ENCODE measurements at places on chromosomes 4 and X. TPM values are rescaled to one million over a fixed set of nuclear protein-coding genes. Genes with fewer than 3 reads are reported as not detected.

TRIM61 gene
- 2.8 TPM for polyA plus RNA-seq

PCDH10 gene
- polyA plus RNA-seq, result 5.4 TPM

OSTC gene
- 268 TPM for polyA plus RNA-seq

HELT gene
- 0.51 TPM for polyA plus RNA-seq

ASB9 gene
- 13.5 TPM for polyA plus RNA-seq

TLR10 gene
- polyA plus RNA-seq, result 0.57 TPM

NPY1R gene
- polyA plus RNA-seq, result 20.8 TPM

SH2D1A gene
- 0.14 TPM for polyA plus RNA-seq

TRIM60 gene
- polyA plus RNA-seq, result not detected

CFAP47 gene
- 0.76 TPM for polyA plus RNA-seq

SPATA18 gene
- 1.7 TPM for polyA plus RNA-seq

SLC26A1 gene
- polyA plus RNA-seq, result 14.0 TPM

DNA sequence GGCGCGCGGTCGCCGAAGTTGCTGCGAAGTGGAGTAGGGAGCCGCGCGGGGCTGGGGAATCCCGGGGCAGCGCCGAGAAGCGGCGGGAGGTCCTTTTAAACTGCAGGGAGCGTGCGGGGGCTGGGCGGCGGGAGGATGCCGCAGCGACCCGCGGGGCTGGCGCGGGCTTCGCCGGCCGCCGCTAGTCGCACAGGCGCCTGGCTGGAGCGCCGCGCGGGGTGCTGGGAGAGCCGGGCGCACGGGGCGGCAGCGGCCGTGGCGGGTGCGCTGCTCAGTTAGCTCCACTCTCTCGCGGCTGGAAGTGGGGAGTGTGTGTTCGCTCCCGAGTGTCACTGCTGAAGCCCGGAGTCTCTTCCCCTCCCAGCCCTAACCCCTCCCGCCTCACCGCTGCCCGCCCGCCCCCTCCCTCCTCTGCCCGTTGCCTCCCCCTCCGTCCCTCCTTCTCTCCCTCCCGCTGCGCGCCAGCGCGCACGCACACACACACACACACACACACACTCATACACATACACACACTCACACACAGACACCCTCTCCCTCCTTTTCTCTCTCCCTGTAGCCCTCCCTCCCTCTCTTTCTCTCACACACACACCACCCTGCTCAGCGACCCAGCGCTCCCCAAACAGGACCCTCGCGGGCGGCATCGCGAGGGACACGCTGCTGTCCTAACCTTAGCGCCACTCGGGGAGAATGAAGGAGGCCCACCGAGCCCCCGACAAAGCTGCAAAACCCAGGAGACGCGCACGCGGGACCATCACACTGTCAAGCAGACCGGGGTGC is at the start of gene NDNF:
NDNF (minus strand) TSS at position 312 of the 780 bp plus-strand sequence. CDS start 26,698 bp downstream, outside the sequence.
- peak; percentile 56 for DNase-seq

- no peak for DNase-seq
These were observed 1671.6 kb upstream of the TENM3 start for GRCh38 chr4:180571516-180572055.

DNA sequence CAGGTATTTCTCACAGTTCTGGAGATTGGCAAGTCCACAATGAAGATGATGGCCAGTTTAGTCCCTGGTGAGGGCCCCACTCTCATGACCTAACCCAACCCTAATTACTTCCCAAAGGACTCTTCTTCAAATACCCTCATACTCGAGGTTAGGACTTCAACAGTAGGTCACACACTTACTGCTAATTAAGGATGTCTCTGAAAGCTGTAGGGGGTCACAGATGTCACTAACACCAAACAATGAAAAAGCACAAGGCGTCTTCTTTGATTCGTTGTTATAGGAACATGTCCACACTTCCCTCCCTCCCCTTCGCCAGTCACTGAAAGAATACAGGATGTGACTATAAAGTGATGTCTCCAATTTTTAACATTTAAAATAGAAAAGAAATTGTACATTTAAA is 309.7 kb downstream of the PACRGL start:
- DNase-seq, result no peak

GRCh38 chr4:25440478-25441030 is 63.5 kb downstream of the ANAPC4 start:
- DNase-seq, result peak; percentile 17

DNA sequence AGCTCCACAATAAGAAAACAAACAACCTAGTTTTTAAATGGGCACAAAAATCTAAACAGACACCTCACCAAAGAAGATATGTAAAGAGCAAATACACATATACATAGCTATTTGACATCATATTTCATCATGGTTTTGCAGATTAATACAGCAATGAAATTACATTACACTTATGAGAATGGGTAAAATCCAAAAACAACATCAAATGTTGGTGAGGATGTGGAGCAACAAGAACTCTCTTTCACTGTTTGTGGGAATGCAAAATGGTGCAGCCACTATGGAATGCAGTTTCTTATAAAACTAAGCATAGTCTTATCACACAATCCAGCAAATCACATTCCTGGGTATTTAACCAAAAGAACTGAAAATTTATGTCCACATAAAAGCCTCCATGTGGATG is 25.0 kb downstream of the TLR6 start:
- no peak for DNase-seq

- no peak for DNase-seq
These were observed 95.8 kb upstream of the KIT start for GRCh38 chr4:54561940-54562339.

DNA sequence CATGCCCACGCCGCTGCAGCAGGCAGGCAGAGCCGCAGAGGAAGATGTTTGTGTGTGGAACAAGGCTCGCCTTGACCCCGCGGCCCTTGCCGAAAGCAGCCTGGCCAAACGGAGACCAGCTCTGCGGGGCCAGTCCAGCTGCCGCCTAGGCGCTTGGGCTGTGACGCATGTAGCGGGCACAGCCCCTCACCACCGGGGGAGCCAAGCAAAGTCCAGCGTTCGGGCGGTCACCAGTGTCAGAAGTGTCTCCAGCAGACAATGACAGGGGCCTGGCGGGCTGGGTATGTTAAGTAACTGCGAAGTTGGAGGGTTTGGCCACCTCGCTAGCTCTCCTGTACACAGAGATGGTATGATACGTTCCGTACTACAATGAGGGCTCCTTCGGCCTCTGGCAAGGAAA is 1.3 kb downstream of the AMER1 start:
- DNase-seq, result no peak

- no peak for DNase-seq
These were observed 2.8 kb downstream of the SORCS2 start for GRCh38 chr4:7195141-7195515.

DNA sequence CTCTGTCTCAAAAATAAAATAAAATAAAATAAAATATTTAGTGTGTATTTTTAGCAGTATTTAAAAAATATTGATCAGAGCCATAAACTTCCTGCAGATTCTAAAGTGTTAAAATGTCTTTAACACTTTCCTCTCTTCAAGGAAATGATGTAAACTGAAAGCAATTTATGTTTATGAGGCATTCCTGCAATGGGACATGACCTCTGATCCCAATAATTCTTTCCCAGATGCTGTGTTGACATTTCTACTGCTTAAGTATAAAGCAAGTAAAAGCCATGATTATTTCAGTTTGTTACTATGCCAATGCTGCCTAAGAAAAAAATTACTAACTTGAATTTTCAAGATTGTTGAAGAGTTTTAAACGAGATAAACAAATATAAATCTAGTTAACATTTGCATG is 29.0 kb downstream of the COQ2 start:
- DNase-seq, result peak; percentile 54

DNA sequence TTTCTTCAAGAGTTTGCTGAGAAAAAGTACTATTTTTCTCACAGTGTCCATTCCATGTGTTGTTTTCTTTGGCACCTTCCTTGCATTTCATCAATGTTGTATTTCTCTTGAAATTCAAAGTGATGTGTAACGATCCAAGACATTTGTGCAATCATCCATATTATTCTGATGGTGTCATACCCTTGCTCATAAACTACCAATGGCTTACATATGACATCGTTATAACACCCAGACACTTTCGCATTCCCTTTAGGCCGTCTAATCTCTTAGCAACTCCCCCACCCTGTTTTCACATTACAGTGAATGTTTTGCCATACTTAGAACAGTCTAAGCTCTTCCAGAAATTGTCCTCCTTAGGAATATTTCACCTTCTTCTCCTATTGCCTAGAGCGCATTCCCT is 1779.0 kb downstream of the PCDH7 start:
- DNase-seq, result no peak

- no peak for DNase-seq
These were observed 6.9 kb downstream of the LSM6 start for GRCh38 chr4:146182443-146182842.

DNA sequence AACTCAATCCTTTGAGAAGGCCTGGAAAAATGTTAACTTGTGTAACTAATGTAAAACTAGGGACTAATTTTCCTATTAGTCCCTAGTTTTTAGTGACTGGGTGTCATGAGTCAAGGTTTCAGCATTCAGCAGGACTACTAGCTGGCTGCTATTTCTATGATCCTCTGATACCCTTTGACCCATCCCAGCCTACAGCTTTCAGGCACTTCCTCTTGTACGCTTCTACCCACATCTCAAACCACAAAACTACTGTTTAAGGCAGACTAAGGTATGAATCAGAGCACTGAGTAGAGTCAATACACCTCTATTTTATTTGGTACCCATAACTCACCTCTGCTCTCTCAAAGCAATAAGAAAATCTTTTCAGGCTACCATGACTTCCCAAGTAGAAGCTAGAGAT is 809.6 kb downstream of the PDHA2 start:
- no peak for DNase-seq

DNA sequence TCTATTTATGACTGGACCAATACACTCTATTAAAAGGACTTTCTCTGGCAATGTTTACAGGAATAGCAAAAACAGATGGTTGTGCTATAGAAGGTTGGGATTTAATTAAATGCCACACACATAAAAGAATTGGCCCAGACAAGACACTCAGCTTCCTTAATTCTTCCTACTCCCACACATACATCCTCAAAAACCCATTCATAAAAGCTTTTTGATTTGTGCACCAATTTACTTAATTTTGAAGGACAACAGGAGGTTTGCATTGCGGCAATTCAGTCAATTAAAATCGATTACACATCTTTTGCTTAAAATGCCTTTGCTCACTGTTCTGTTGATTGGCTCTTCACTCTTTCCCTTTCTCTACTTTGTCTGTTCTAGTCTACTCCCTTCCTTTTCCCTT is 317.1 kb downstream of the CBLL2 start:
- no peak for DNase-seq

DNA sequence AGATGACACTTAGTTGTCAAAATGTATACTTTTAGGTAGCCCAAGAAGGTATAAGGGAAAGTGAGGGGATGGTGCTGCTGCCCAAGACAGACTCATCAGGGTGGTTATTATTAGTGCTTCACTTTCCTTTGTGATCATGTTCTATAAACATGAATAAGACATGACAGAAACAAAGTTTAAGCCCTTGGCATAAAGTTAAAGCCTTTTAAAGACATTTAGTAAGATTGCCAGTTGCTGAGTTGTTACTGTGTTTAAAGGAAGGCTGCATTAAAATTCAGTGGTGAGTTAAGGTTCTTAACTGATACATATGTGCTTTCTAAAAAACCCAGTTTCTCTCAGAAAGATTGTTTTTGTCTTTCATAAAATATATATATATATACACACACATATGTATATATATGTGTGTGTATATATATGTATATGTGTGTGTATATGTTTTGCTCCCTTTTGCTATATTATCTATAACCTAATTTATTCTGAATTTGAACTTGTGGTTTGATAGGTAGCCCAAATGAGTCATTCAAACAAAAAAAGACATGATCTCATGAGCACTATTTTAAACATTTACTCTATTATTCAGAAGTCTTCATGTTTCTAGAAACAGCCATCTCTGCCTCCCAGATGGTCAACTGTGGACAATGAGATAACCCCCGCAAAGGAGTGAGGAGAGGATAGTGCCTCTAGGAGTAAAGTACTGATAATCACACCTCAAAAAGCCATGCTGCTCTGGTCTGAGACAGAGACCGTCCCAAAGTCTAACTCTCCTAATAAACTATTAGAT is 98.1 kb upstream of the OTUD4 start:
- DNase-seq, result no peak

DNA sequence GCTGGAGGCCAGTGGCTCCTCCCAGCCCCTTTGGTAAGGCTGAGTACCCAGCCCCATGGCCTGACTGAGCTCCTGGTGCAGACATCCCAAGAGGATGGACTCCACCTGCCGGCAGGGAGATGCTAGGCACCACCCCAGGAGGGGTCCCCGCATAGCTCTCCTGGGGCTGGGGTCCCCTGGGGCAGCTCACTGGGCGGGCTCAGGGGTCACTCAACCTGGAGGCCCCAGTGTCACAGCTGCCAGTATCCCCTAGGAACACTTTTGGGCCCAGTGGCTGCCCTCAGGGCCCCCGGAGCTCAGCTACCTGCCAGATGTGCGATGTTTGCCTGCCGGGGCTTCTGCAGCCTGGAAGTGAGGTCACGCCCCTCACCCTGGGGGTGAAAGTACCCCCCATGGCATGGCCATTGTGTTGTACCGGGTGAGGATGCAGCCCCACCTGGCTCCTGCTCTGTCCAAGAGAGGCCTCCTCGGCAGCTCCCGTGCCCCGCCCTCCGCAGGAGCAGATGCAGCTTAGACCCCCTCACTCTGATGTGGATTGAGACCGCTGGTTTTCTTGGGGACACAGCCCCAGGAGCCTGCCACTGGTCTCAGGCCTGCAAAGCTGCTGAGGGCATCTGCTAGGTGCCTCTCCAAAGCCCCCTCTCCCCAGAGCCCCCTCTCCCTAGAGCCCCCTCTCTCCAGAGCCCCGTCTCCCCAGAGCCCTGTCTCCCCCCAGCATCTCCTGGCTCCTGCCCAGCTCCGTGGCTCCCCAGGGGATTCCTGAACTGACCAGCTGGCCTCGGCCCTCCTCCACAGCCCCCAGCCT is 6.7 kb upstream of the HGFAC start:
- no peak for DNase-seq
